Renal pelvis (tissue), 12 donors: ENCODE measurements at places on chromosomes 1 and 21.

DNA sequence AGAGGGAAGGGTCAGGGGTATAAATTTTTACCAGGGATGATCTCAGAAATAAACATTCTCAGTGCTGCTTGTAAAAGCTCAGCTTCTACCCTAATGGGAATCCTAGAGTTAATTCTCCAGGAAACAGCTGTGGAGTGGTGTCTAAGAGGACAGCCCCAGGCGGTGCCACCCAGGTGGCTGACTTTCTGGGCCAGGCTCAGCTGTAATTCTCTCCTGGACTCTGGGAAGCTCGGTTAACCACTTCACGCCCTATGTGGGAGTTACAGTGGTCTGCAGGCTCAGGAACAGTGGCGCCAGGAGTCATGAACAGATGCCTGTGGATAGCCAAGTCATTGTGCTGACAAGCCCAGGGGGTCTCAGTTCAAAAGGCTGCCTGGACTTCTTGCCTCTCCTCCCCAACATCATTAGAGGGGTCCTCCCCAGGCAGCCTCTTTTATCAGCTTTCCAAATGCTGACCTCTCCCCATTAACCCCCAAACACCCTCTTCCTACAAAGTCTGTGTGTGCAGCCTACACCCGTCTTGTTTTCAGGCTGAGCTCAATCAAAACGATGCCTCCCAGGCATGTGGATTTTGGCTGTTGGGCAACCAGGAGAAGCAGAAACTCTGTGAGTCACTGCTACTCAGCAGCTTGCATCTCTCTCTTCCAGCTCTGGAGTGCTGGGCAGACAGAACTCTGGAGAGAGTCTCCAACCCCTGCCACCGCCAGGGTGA is 1.2 kb downstream of the HHIPL2 start:
- peak; percentile 42 for DNase-seq

GRCh38 chr1:48916130-48917069 is 139.7 kb upstream of the BEND5 start:
- DNase-seq: peak; percentile 50

DNA sequence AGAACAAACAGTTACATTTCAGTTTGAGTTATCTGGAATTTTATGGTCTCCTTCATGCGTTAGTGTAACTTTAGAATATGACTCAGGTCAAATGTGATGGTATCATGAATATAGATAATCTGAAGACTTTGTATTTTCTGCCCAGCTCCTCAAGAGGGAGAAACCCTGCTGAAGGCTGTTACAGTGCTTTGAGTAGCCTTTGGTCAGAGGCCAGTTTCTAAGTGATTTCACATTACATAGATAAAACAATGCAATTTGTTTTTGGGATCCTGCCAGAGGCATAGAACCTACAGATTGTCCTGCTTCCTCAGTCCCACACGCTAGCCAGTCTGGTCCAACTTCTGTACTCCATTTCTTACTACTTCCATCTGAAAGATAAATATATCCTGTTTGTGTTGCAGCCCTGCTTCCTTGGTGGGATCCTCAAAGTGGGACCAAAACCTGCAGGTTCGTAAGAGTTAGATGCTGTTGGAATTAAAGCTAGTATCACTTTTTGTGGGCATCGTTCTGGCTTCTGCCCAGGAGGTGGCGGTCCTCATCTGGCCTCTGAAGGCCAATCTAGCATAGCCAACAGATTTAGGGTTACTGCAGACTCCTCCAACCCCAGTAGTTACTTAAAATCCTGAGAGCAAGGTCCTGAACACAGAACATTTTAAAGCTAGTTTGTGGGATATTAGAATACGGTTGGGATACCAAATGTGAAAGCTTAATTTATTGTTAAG is 645.8 kb upstream of the USP24 start:
- no peak for DNase-seq

DNA sequence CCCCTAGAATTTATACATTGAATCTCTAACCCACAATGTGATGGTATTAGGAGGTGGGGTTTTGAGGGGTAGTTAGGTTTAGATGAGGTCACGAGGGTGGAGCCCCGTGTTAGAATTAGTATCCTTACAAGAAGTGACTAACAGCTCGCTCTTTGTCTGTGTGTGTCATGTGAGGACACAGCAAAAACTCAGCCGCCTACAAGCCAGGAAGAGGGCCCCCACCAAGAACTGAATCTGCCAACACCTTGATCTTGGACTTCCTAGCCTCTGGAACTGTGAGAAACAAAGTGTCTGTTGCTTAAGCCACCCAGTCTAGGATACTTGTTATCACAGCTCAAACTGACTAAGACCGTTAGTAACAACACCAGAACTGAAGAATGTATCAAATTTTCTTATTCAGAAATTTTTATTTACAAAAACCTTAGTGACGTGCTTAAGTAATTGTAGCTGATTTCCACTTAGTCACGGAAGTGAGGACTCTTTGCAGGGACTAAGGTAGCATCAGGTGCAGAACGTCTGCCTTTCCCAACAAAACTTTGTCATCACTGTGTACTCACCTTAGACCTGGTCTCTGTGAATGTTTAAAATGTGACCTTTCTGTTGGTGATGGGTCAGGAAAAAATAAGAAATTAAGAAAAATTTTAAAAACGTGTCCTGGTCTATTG is 24.5 kb upstream of the LRRC8C start:
- DNase-seq: no peak

- no peak for DNase-seq
Measured at GRCh38 chr1:52669696-52670095, 28.5 kb downstream of the COA7 start.

- no peak for DNase-seq
Measured at GRCh38 chr1:78291418-78291817, 199.4 kb upstream of the PTGFR start.

DNA sequence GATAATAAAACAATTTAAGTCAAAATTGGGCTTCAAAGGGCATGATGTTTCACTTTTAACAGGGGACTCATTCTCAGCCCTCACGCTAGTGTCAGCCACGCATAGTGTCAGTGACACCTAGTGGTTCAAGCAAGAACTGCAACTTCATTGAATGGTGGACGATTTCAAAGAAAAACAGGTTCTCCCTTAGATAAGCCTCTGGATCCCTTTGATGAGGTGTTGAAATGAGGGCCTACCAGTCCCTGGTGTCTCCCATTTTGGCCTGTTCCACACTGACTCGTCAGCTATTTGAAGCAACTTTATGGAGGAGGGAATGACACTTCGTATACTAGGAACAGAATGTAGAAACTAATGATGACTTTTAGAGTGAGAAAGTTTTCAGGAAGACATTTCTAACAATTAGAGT is 56.2 kb downstream of the FCRL5 start:
- no peak for DNase-seq

DNA sequence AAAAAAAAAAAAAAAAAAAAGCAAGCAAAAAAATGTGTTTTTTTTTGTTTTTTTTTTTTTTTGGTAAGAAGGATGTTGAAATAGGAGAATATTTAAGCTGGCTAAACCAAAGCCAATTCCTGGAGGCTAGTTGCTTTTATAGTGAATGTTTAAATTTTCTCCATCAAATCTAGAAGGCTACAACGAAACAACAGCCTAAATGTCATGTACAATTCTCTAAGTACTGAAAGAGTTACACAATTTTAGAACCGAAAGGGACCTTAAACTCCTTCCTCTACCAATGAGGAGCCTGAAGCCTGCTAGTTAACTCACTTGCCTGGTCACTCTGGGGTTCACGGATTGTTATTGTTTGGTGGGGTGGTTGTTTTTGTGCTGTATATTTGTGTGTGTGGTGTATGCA is 3.5 kb downstream of the WLS start:
- DNase-seq: no peak

- no peak for DNase-seq
Measured at GRCh38 chr1:22857661-22858060, 115.0 kb downstream of the LACTBL1 start.

GRCh38 chr1:94434365-94435045 is 16.3 kb downstream of the ABCD3 start:
- DNase-seq: no peak

DNA sequence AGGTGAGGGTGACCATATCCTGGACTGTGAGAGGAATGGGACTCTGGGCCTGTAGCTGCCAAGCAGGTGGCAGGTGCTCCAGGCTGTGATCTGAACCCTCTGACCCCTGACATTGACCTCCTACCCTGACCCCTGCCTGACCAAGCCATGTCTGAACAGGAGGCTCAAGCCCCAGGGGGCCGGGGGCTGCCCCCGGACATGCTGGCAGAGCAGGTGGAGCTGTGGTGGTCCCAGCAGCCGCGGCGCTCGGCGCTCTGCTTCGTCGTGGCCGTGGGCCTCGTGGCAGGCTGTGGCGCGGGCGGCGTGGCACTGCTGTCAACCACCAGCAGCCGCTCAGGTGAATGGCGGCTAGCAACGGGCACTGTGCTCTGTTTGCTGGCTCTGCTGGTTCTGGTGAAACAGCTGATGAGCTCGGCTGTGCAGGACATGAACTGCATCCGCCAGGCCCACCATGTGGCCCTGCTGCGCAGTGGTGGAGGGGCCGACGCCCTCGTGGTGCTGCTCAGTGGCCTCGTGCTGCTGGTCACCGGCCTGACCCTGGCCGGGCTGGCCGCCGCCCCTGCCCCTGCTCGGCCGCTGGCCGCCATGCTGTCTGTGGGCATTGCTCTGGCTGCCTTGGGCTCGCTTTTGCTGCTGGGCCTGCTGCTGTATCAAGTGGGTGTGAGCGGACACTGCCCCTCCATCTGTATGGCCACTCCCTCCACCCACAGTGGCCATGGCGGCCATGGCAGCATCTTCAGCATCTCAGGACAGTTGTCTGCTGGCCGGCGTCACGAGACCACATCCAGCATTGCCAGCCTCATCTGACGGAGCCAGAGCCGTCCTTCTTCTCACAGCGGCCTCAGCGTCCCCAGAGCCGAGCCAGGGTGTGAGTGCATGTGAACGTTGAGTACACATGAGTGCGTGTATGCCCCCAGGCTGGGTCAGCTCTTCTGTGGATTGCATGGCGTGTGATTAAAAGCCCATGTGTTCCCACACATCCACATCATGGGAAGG is 3.1 kb downstream of the TMEM125 start:
- no peak for DNase-seq

GRCh38 chr1:61078618-61079295 is 3.6 kb upstream of the NFIA start:
- no peak for DNase-seq

DNA sequence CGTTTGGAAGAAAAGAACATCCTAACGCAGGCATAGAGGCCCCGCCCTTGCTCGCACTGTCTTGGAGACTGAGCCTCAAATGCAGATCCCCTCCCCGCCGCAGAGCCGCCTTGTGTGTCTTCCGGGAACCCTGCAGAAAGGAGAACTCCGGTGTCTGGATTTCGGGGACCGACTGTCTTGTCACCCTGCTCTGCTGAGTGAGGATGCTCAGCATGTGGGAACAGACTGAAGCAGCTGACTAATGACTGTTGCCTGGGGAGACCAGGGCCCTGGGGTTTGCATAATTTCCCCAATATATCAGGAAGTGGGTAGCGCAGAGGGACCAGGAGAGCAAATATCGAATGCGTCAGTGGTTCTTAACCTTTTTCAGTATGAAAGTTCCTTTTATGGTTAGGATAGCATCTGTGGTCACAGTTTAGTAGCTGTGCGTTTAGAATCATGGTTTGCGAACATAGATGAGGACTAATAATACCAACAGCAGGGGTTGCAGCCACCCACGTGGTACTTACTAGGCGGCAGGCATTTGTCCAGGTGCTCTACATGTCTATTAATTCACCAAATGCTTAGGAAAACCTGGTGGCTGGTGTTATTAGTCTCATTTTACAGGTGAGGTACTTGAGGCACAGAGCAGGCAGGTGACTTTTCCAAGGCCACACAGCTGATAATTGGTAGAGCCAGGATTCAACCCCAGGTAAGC is 14.3 kb downstream of the GPR137B start:
- DNase-seq: no peak

DNA sequence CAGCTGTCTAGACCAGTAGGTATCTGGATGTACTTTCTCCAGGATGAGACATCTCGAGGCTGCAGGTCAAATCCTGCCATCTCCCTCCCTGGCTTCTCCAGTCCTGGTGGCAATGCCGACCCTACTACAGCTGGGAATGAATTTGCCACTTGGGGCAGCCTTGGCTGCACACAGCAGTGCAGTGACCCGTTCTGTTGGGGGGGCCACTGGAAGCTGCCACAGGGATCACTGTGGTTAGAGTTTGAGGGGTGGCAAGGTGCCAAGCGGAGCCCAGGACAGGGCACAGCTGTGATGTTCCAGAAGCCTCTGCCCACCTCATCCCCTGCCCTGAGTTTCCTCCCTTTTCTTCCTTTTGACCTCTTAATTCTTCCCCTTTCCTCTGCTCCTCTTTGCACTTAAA is 17.1 kb downstream of the COL6A2 start:
- no peak for DNase-seq

DNA sequence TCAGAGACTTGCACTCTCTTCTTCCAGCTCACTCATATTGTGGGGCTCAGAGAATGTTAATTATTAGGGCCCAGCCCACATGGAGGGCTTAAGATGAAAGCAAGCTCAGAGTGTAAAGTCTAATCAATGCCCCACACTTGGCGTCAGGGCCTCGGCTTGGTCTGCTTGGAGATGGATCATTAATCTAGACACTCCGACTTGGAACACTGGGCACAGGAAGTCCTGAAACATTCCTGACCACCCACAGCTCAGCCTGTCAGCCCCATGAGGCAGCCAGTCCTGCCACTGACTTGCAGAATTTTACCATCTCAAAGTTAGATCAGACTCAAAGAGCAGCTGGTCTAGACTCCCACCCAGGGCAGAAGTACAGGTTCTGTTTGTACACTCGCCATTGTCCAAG is 69.8 kb upstream of the TRABD2B start:
- DNase-seq: no peak

GRCh38 chr1:81435175-81435574 is 365.6 kb upstream of the ADGRL2 start:
- DNase-seq: no peak

DNA sequence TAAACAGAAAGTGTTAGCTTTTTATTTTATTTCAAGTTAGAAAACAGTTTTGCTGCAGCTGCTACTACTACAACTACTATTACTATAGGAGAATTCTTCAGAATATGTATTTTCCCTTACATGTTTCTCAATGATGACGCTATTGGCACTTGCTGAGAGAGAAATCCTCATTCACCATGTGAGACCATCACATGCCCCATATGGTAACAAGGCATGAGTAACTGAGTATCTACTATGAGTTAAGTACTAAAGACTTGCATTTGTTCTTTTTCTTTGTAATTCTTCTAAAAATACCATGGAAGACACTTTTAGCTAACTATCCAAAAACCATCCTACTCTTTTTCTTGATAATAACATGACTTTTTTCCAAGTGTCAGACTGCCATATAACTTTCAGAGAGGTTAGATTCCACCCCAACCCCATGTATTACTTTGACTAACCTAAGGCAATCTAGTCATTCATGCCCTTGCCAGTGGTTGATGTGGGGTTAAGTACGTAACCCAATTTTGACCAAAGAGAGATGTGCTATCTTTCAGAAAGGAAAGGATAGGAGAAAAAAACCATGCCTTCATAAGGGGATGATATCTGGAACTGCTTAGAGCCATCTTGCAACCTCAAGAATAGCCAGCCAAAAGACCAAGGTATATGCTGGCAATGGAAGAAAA is 42.9 kb downstream of the COP1 start:
- DNase-seq: no peak

- no peak for DNase-seq
Measured at GRCh38 chr1:6519491-6519934, 28.0 kb upstream of the PLEKHG5 start.

DNA sequence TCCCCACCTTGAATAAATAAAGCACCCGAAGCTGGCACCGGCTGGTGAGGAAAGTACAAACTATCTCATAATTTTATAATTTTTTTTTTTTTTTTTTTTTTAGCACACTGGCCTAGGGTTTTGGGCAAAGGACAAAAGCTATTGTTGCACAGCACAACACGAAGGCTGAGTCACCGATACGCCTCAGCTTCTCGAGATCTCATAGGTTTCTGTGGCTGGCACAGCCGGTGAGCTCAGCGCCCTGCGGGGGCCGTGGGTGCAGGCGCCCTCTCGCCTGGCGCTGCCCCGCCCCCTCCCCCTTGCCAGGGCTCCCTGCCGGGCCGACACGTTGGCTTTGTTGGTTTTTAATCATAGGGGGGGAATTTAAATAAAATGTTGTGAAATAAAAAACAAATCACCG is 17.2 kb downstream of the CASZ1 start:
- no peak for DNase-seq
